ENCODE measurements at places on chromosomes 2 and 18.

DNA sequence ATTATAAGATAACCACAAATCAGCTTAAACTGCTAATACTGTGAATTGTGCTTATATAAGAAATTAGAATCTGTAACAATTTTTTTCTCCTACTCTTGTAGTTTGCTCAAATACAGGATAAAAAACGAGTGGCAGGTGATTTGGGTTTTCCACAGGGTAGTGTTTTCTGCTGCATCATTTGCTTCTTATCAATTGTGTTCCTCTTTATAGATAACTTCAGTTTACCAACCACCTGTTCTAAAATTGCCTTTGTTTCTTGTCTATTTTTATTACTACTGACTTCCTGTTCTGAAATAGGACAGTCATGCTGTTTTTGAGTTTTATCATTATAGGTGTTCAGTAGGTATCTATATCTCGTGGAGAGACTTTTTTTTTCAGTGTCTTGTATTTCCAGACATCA, 56.9 kb downstream of the MFSD6 start:
- DNase-seq = no peak

DNA sequence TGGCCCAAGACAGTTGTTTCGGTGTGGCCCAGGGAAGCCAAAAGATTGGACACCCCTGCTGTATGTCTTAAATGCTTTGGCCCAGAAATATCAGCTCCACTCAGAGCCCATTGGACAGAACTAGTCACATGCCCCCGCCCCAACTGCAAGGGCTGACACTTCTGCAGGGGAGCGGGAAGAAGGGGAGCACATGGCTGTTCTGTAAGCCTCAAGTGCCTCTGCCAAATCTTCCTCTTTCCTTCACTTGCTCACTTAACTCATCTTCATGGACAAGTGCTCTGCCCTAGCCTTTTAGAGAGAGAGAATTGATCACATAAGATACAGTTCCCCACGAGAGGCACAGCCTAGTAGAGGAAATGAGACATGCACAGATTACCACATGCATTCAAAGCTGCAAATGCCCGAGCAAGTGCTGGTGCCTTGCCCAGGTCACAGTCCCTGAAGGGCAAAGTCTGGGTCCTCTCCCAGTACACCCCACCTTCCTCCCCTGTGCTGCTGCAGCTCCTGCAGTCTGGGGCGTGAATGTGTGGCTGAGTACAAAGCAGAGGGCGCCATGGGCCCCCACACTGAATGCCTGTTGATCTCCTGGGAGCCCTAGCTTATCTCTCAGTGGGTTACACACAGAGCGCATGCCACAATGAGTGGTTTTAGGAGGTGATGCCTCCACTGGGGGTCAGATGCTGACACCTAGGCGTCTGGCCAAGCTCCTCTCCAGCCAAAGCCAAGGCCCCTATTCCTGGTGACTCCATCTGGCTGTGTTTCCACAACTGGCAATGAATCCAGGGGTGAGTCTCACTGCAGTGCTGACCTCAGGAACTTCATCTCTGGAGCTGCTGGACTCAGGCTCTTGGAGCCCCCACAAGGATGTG, 135.3 kb downstream of the CTIF start:
- DNase-seq = peak; percentile 68

DNA sequence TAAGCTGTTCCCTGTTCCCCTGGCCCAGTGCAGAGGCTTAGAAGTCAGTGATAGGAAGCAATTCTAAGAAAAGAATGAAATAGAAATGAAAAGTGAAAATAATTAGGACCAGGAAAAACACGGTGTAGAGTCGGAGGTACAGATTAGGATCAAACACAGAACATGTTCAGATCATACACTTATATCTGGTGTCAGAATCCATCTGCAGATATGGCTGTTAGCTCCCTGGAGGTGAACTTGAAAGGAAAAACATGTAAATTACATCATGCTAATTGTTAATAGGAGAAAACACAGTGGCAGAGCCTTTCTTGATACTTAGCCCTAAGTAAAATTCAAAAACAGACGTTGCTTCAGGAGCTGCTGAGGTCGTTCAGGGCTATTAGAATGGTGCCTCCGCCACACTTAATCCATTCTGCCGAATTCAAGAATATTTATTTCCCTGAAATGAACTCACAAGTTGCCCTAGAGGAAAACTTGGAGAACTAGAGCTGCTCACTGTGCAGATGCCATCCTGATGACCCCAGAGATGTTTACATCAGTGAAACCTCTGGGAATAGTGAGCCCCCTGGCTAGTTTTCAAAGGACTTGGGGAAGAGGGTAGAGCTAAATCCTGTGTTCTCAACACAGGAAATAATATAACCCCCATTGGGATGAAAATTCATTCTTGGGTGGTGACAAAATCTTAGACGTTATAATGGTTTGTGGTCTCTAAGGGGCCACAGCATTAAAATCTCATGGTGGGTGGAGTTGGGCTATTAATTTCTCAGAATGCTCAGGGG, 27.5 kb downstream of the LPIN1 start:
- DNase-seq = no peak

DNA sequence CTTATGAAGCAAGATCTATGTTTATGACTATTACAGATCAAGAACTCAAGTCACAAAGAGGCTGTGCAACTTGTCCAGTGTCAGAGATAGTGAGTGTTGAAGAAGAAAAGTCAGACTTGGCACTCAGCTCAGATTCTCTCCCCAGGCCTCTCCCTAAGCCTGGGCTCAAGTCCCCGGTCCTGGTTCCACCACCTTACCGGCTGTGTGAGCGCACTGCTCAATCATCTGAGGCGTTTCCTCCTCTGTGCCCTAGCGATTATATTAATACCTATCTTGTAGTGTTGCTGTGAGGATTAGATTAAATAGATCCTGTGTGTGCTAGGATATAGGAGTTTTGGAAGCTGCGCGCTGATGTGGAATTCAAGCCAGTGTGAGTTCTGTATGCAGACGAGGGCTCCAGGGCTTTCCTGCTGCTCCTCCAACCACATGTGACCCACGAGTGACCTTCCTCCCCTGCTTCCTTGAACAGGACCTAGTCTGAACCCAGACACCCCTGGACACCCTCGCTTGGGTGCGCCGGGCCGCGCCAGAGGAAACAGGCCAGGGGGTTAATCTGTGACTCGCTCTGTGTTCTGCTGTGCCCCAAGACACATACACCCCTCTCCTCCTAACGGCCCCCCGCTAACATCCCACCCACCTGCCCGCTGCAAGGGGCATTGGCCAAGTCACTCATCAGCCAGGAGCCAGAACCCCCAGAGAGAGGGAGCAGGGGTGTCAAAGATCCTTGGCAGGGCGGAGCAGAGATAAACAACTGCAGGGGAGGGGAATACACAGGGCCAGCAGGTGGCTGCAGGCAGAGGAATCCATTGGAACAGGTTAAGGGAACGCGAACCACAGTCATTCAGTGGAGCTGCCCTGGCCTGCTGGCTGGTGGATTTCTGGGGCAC, 38.3 kb downstream of the TNS1 start:
- DNase-seq = peak; percentile 20

DNA sequence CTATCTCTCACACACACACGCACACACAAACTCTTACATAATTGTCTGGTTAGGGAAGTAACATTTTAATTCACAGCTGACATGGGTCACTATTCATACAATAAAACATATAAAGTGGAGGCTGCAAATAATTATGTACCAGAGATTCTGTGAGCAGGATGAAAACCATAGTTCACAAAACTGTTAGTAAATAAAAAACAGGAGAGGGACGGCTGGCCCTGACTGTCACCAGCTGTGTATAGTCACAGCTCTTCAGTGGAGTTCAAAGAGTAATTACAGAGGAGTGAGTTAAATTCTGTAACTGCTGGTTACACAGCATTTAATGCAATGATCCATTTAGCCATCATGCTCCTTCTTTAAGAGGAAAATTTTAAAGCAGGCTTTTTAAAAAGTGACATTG, 76.9 kb downstream of the NRXN1 start:
- DNase-seq = no peak

- DNase-seq = no peak
Measured at GRCh38 chr18:26696786-26697185, 148.4 kb upstream of the KCTD1 start.

- DNase-seq = no peak
Measured at GRCh38 chr2:209458008-209458979, 34.4 kb downstream of the MAP2 start.

GRCh38 chr2:59390581-59390980, 1149.5 kb upstream of the FANCL start:
- no peak for DNase-seq

DNA sequence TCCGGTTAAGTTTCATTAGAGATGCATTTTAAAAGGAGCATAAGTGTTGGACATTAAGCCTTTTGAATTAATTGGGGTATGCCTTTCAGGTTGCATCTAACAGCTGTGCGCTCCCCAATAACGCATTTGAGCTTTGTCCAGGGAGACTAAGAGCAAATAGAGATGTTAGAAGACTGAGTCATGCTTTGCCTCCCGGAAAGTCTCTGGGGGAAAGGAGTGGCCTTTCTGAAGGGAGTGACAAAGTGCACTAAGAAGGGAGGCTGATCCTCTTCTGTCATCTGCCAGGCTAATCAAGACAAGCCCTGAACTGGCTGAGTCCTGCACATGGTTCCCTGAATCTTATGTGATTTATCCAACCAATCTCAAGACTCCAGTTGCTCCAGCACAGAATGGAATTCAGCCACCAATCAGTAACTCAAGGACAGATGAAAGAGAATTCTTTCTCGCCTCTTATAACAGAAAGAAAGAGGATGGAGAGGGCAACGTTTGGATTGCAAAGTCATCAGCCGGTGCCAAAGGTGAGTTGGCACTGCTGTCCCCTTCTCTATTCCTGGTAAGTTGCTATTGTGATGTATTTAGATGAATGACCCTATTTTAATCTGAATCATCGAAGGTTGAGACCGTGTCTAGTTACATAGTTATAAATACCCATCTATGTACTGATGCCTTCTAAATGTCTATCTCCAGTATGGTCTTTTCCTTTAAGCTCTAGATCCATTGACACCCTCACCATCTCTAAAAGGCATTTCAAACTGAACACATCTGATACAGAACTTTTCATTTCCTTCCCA, 12.1 kb downstream of the TTL start:
- peak; percentile 38 for DNase-seq

DNA sequence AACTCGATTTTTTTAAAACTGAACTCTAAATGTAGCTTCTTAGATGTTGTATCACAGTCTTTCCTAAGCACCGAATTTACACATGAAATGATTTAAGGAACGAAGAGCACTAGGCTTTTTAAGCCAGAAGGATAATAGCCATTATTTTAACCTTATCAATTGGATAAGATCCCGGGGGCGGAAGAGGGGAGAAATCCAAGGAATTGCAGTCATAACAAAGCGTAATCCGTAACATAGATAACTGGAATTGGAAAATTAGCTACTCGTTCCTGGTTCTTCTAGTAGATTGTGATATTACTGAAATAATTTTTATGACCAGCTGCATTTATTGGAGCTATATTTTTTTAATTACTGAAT, 988 bp upstream of the KANSL1L start:
- no peak for DNase-seq

GRCh38 chr2:83561592-83561991, 897.5 kb downstream of the SUCLG1 start:
- no peak for DNase-seq

DNA sequence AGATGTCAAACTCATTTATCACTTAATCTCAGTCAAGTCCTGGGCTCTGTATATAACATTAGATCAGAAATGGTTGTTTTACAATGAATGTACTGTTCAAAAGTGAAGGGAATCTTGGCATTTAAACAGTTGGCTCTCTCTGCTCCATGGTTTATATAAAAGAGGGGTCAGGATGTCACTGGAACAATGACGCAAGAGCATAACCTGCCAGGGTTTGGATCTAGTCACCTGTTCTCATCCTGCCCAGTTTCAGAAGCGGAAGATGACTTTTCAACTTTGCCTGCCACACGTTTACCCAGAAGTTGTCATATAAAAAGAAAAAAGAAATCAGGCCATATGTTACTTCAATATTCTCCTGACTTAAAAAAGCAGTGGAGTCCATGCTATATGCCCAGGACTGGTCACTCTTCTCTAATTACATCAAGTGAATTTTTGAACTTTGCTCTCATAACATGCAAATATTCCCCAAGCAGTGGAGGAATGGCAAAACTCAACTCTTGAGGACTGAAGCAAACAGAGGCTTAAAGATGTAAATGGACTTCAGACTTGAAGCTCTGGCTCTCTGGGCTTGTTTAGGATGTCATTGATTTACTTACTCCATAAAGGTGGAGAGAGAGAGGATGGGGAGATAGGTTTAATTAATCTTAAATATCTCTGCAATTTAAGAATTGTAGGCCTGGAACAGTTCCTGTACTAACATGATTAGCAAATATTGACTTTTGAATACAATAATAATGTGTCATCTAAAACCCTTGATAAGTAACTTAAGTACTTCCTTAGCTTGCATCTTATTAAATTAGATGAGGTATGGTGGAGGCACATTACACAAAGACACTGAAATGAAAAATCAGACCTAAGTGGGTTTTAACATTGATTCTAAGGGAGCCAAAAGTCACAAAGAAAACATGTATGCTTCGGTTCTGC, 58.3 kb downstream of the ETAA1 start:
- no peak for DNase-seq

- DNase-seq = no peak
Measured at GRCh38 chr2:20998972-20999905, 44.6 kb downstream of the APOB start.

DNA sequence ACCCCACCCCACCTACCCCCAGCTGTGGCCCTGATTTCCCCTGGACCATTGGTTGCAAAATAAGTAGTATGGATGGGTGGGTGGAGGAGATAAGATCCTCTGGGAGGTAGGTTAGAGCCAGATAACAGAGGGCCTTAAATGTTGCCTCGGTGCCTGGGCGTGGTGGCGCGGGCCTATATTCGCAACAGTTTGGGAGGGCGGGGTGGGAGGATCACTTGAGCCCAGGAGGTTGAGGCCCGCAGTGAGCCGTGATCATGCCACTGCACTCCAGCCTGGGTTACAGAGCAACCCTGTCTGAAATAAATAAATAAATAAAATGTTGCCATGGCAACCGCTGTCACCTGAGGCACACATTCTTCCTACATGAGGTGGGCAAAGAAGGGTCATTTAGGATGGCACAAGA, 103.3 kb upstream of the GATA6 start:
- no peak for DNase-seq

- DNase-seq = no peak
Measured at GRCh38 chr2:165561516-165561915, 92.0 kb downstream of the CSRNP3 start.

GRCh38 chr2:16094811-16095210, 154.5 kb downstream of the MYCN start:
- DNase-seq = no peak

- DNase-seq = no peak
Measured at GRCh38 chr2:71465356-71465755, 12.0 kb downstream of the DYSF start.

- no peak for DNase-seq
Measured at GRCh38 chr2:130339885-130340745, 2.6 kb upstream of the IMP4 start.

- DNase-seq = no peak
Measured at GRCh38 chr2:108560895-108561530, 26.7 kb downstream of the LIMS1 start.
